ENCODE measurements at places on chromosomes 6 and 20. TPM values are rescaled to one million over a fixed set of nuclear protein-coding genes. Genes with fewer than 3 reads are reported as not detected.

MYCT1 gene
- total RNA-seq = not detected

DNA sequence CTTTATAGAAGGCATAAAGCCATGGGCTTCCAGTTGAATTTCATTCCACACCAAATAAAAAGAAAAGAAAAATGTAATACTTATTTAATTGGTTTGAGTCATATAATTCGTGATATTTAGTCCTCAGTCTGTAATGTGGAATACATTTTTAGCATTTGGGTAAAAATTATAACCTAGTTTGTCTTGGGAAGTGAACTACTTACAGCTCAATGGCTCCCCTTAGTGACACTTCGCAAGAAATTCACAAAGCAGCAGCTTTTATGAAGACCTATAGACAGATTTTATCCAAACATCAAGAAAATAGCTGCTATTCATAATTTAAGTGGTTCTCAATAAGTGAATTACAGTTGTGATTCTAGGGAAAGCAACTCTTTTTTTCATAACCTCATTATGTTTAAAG, 72.1 kb downstream of the RSPO3 start:
- peaks cover 2% of the 10 kb centered on the region for H3K27me3 ChIP-seq
- no peaks in the 10 kb centered on the region for H3K36me3 ChIP-seq
- no peak overlapping the region for H3K27ac ChIP-seq
- no peaks in the 10 kb centered on the region for H3K4me1 ChIP-seq
- no peak overlapping the region for H3K4me3 ChIP-seq

- no peaks in the 10 kb centered on the region for H3K36me3 ChIP-seq
- H3K27me3 ChIP-seq = no peaks in the 10 kb centered on the region
- H3K27ac ChIP-seq = no peak overlapping the region
- no peak for DNase-seq
- H3K4me3 ChIP-seq = no peak overlapping the region
These were observed 237.2 kb upstream of the ID4 start for GRCh38 chr6:19599796-19600464.

F13A1 gene
- not detected for total RNA-seq

GRCh38 chr6:163754866-163755265, 340.3 kb downstream of the QKI start:
- peaks cover 2% of the 10 kb centered on the region for H3K36me3 ChIP-seq
- DNase-seq = no peak
- H3K27me3 ChIP-seq = peaks cover 7% of the 10 kb centered on the region

KCNK15 gene
- total RNA-seq = not detected

GRCh38 chr6:111870051-111870741, 3.1 kb downstream of the FYN start:
- no peaks in the 10 kb centered on the region for H3K27me3 ChIP-seq
- H3K4me1 ChIP-seq = peaks cover 73% of the 10 kb centered on the region
- H3K27ac ChIP-seq = peak overlapping the region; percentile 95
- no peak for DNase-seq

DNA sequence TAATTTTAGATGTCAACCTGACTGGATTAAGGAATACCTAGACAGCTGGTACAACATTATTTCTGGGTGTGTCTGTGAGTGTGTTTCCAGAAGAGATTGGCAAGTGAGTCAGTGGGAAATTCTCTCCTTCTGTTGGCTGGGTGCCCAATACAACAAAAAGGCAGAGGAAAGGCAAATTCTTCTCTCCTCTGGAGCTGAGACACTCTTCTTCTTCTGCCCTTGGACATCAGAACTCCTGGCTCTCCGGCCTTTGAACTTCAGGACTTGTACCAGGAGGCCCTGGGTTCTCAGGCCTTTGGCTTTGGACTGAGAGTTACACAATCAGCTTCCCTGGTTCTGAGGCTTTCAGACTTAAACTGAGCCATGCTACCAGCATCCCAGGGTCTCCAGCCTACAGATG, 7.8 kb upstream of the BTN3A1 start:
- no peak overlapping the region for H3K27ac ChIP-seq
- H3K36me3 ChIP-seq = peaks cover 7% of the 10 kb centered on the region
- H3K4me1 ChIP-seq = peaks cover 1% of the 10 kb centered on the region
- no peak overlapping the region for H3K4me3 ChIP-seq
- no peaks in the 10 kb centered on the region for H3K27me3 ChIP-seq

DNA sequence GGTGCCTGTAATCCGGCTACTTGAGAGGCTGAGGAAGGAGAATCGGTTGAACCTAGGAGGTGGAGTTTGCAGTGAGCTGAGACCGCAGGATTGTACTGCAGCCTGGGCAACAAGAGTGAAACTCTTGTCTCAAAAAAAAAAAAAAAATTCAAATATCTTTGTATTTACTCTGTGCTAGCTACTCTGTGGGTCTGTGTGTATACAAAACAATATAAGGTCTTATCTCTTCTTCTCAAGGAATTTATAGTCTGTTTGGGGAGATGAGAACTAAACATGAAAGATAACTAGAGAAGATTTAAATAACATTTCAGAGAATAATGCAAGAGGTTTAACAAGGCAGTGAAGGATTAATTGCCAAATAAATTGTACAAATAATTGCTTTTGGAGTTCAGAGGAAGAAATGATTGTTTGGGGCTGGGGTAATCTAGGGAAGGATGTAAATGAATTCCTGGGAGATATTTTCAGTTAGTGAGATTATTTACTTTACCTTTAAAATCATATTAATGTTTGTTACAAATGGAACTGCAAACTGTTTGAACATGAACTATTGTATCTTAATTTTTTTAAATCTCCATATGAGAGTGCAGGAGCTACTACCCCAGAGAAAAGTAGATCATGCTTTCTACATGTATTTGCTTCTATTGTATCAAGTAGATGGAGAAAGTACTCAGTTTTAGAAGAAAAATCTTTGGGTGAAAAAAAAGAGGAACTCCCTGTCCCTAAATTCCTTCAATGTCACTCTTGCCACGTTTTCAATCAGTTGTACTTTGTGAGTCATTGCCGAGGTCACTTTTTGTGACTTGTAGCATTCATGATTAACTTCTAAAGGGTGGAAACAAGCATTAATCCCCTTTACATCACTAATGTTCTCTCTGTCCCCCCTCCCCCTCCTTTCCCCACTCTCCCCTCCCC, 39.0 kb downstream of the NCOA3 start:
- H3K27ac ChIP-seq = peak overlapping the region; percentile 47
- no peaks in the 10 kb centered on the region for H3K27me3 ChIP-seq
- no peak for DNase-seq
- peaks cover 30% of the 10 kb centered on the region for H3K36me3 ChIP-seq

DZANK1 gene
- total RNA-seq = 1.6 TPM

DNA sequence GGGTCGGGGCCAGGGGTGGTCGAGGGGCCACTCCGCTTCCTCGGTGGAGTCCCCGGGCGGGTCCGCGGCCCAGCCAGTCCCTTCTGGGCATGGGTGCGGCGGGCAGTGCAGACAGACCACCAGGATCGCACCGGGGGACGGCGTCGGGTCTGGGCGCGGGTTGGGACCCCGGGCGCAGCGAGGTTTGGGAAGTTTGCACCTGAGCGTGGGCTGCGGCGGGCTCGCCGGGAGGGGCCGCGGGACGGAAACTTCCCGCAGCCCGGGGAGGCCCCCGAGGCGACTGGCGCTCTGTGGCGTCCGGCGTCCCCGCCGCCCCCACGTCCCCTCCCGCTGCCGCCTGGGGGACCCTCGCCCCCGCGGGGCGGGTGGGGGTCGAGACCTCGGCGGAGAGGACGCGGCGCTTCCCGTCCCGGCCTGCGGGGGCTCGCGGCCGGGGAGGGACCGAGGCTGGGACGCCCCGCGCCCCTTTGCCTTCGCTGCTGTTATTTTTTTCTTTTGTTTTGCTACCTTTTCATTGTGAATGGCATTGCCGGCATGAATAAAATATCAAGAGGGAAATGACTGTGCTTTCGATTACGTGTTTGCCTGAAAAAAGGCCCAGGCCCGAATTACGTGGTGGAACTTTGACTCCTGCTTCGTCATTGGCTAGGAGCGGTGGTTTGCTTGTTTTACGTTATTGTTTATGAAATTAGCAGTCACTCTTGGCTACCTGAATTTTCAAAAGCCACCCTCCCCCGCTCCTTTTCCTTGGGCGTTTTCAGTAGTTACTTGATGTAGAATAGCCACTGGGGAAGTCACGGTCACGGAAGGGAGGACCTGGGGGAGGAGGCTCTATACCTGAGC, 703 bp downstream of the SNX9 start:
- H3K27me3 ChIP-seq = peaks cover 35% of the 10 kb centered on the region
- H3K27ac ChIP-seq = peak overlapping the region; percentile 89
- H3K36me3 ChIP-seq = peaks cover 7% of the 10 kb centered on the region
- H3K4me3 ChIP-seq = peak overlapping the region; percentile 79
- DNase-seq = peak; percentile 76

DNA sequence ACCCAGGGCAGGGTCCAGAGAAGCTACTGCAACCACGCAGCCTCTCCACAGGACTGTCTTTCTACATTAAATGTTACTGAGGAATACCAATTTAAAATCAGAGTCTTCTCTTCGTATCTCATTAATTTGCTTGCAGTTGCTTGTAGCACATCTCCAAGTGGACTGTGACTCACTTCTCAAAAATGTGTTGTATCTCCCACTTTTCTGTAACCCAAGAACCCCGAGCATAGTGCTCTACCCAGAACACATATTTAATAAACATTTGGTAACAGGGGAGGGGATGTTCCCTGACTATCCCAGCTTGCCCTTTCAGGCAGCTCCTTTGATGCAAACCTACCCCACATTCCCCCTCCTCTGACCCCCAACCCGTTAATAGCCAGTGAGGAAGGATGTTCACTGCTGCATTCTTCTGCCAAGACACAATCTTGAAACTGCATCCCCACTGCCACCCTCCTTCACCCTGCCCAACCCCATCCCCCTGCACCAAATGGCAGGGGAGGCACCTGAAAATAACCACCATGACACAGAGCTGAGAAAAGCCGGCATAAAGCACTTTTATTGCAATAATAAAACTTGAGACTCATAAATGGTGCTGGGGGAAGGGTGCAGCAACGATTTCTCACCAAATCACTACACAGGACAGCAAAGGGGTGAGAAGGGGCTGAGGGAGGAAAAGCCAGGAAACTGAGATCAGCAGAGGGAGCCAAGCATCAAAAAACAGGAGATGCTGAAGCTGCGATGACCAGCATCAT, 24.2 kb downstream of the FKBP1A start:
- peak overlapping the region; percentile 26 for H3K27ac ChIP-seq
- H3K4me1 ChIP-seq = peaks cover 46% of the 10 kb centered on the region
- no peaks in the 10 kb centered on the region for H3K27me3 ChIP-seq

GRCh38 chr20:35305682-35306556, 13.7 kb upstream of the FAM83C start:
- H3K36me3 ChIP-seq = peaks cover 2% of the 10 kb centered on the region
- peak overlapping the region; percentile 88 for H3K27ac ChIP-seq
- DNase-seq = peak; percentile 48
- H3K27me3 ChIP-seq = no peaks in the 10 kb centered on the region

RGS17 gene
- not detected for total RNA-seq

GFOD1 gene
- 2.4 TPM for total RNA-seq

DNA sequence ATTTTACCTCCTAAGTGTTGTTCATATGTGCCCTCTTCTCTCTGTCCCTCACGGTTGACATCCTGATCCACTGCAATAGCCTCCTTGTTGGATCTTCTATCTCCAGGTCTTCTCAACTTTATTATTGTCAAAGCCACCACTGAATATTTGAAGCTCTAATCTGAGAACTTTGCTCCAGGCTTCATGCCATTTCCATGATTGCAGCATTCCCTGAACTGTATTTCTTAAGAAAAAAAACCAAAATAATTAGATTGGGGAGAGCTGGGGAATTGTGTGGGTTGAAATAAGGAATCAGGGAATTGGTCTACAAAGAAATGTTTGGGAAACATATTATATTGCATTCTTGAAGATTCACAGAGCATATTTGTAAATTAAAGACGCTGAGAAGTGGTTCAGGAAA, 2.5 kb upstream of the STX7 start:
- no peak overlapping the region for H3K27ac ChIP-seq
- no peak overlapping the region for H3K4me3 ChIP-seq
- H3K36me3 ChIP-seq = no peaks in the 10 kb centered on the region
- DNase-seq = no peak

DNA sequence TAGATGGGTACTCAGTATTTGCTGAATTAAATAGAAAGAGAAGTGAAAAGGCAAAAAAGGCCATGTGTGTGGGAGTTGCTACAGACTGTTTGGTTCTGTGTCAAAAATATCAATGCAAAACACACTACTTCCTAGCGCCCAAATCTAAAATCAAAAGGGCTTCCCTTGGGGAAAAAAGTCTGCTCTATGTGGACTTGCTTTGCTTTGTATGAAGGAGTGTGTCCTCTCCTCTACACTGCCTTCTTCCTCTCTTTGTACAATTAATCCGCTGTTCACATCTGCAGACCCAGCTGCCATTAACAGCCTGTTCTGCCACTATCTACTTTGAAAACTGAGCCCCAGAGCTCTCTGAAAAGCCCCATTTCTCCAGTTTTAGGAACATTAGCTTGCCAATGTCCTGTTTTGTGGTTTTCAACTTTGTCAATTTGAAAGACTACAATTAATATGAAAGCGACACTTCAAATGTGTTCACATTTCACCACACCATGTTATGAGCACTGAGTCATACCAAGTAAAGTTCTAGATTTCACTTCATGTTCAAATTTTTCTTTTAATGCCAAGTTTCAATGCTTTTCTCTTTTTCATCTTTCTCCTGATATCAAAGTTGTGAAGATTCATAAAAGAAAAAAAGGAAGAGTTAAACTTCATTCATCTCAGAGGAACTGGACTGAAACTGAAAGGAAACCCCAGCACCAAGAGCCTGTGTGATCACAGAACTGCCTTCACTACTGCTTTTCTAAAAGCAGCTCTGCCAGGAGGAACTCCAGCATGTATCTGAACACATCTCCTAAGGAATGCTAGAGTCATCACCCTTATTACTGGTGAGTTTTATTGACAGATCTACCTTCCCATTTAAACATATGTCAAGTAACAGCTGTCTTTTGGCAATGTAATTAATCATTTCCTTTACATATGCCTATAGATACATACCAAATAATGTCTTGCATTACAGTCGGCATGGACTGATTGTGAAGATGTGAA, 102.6 kb downstream of the KIF13A start:
- H3K4me3 ChIP-seq = peak overlapping the region; percentile 26
- H3K36me3 ChIP-seq = no peaks in the 10 kb centered on the region
- no peak for DNase-seq
- peaks cover 54% of the 10 kb centered on the region for H3K27me3 ChIP-seq
- no peak overlapping the region for H3K27ac ChIP-seq
- H3K4me1 ChIP-seq = peaks cover 20% of the 10 kb centered on the region

GHRH gene
- total RNA-seq = not detected

TEAD3 gene
- total RNA-seq = 0.12 TPM

MOG gene
- total RNA-seq = not detected

DNA sequence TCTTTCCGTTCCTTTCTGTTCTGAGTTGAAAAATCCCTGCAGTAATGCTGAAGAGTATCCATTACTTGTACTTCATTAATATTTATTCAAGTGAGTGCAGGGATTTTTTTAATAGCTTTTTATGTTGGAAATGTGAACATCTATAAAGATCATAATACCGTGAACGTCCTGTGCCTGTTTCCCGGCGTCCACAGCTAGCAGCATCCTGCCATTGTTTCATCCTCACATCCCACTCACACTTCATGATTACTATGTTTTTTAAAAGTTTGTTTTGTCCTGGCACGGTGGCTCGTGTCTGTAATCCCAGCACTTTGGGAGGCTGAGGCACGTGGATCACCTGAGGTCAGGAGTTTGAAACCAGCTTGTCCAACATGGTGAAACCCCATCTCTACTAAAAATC, 54.3 kb downstream of the SASH1 start:
- no peak overlapping the region for H3K4me3 ChIP-seq
- no peak overlapping the region for H3K27ac ChIP-seq
- no peaks in the 10 kb centered on the region for H3K36me3 ChIP-seq
- H3K4me1 ChIP-seq = no peaks in the 10 kb centered on the region
- DNase-seq = no peak
- peaks cover 10% of the 10 kb centered on the region for H3K27me3 ChIP-seq

GRCh38 chr20:24629668-24630067, 160.2 kb downstream of the SYNDIG1 start:
- DNase-seq = peak; percentile 13
- no peaks in the 10 kb centered on the region for H3K36me3 ChIP-seq
- H3K27ac ChIP-seq = no peak overlapping the region
- no peaks in the 10 kb centered on the region for H3K27me3 ChIP-seq
- no peak overlapping the region for H3K4me3 ChIP-seq
- peaks cover 12% of the 10 kb centered on the region for H3K4me1 ChIP-seq

Data from activated CD4-positive, alpha-beta T cell treated with anti-CD3 and anti-CD28 coated beads, Interleukin-2, amount 10 ng/mL, durations not matched to agents 7 days and 5 days (primary cell).